Activated CD4-positive, alpha-beta T cell treated with anti-CD3 and anti-CD28 coated beads, Interleukin-2, amount 50 U/mL, for 1 hour (primary cell): ENCODE measurements at places on chromosomes 6 and 20.

GRCh38 chr20:19016140-19016497 is 196.3 kb upstream of the SLC24A3 start:
- no peak for DNase-seq

DNA sequence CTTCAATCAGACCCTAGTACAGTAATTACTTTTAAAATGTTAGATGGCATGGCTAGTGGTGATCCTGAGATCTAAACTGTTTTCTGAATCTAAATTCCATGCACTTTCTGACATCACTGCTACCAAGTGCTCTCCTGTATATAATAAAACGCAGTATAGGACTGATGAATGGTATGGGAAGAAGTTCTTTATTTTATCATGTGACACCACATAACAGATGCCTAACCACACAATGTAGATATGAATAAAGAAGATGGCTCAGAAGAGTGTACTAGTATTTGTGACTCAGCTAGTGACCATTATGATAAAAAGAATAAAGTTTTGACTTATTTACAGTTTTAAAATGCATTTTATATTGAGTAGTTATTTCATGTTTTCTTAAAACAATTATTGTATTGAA is 8.5 kb downstream of the NDUFAF4 start:
- no peak for DNase-seq

DNA sequence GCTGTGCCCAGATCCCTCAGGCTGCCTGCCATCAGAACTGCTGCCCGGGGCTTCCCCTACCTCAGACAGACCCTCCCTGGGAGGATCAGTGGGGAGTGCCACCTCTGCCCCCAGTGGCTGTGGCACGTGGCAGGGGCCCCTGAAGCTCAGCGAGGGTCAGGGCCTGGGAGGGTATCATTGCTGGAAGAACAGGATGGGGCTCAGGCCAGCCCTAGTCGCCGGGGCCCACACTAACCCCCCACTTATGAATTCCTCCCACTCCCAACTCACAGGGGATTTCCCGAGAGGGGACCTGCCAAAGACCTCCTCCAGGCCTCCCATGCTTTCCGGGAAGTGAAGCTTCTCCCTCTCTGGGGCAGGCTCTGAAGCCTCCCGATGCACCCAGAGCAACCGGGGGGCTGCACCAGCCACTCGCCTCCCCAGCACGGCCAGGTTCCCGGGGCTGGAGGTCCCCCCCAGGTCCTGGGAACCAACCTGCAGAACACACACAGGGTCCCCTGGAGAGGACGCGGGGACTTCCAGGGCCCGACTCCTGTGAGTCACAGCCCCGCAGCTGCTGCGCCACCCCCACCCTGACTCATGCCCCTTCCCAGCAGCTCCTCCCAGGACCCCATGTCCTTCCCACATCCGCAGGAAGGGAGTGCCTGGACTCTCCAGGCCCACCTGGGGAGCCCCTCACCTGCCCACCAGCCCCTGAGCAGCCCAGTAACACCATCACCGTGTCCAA is 2.5 kb downstream of the TNFRSF6B start:
- DNase-seq, result no peak

DNA sequence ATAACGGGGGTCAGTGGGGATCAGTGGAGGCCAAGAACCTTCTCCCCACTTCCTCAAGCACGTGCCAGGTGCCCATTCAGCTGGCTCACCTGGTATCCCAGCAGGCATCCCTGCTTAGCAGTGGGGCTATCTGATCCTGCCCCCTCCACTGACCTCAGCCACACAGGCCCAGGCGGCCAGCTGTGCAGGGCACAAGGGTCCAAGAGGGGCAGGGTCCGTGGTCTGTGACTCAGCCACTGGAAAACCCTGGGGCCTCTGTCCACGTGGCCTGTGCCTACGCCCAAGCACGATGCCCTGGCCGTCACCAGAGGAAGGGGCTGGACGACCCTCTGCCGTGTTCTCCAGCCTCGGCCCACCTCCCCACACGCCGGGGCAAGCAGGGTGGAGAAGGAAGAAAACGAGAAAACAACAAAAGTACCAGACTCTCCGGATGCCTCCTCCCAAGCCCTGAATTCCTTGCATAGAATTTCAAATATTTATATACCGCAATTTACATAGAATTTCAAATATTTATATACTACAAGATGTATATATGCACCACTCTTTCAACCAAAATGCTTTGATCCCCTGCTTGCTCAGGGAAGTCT is 12.1 kb downstream of the PXDC1 start:
- no peak for DNase-seq

DNA sequence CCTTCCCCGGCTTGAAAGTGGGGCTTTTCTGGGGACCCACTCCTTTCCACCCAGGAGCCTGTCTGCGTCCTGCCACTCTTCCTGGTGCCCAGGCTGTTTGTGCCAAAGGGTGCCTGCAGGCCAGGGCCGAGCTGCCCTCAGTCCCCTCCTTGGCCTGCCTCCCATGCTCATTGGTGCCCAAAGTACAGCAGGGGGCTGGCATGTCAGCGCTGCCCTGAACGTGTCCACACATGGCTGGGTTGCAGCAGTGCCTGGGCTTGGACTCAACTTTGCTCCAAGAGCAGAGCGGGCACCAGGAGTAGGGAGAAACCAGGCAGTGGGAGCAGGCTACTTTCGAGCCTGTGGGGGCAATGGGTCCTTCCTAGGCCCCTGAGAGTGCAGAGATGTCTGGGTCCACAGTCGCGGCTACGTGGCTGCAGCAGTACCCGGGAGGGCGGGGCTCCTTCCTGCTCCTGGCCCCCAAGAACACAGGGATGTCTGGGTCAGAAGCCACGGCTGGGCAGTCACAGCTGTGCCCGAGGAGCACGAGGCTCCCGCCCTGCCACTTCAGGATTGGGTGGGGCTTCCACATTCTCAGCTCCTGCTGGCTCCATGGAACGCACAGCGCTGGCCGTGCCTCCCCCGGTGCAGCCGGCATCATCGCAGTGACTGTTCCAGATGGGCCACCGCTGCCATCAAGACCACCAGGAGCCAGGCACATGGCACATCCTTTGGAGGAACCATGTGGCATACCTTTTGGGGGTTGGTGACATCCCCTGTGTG is 50.0 kb upstream of the CLDN20 start:
- no peak for DNase-seq
